ENCODE measurements at places on chromosomes 13 and 19.
A peak's percentile ranks its signal among the peaks of the same experiment; 100 is the strongest.

DNA sequence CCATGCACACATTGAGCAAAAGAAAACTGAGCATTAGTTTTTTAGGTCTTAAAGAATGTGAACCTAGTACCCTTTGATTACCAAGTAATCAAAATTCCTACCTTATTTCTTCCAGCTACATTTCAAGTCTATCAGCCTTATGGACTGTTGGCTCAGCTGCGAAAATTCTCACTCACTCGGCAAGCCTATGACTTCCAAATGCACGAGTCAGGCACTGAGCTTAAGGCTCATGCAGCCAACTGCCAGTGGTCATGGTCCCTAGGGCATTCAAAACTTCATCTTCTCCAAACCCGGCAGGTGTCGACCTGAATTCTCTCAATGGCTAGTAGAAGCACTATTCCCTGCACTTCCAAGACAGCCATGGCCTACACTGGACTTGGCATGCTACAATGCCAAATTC is 41.2 kb downstream of the RUBCNL start:
- no peak for DNase-seq

GRCh38 chr13:19772306-19772705 is 10.4 kb downstream of the PSPC1 start:
- no peak for DNase-seq

GRCh38 chr19:47798904-47799266 is 5.5 kb downstream of the TPRX1 start:
- DNase-seq = no peak

DNA sequence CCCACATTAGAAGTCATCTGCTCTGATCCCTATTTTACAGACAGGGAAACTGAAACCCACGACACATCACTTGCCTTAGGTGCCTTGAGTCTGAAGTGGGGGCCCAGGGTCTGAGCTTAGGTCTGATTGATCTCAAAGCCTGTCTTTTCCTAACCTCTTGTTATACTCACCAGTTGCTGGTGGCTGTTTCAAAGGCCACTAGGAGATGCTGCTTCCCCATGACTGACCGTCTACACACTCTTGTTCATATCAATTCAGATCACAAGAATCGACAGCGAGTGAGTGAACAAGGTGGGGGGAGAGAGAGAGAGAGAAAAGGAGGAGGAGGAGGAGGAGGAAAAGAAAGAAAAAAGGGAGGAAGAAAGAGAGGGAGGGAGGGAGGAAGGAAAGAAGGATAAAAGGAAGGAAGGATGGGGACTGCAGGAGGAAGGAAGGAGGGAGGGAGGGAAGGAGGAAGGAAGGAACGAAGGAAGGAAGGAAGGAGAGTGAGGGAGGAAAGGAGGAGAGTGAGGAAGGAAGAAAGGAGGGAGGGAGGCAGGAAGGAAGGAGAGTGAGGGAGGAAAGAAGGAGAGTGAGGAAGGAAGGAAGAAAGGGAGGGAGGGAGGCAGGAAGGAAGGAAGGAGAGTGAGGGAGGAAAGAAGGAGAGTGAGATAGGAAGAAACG is 3.3 kb downstream of the OR10H1 start:
- DNase-seq = peak; percentile 27

DNA sequence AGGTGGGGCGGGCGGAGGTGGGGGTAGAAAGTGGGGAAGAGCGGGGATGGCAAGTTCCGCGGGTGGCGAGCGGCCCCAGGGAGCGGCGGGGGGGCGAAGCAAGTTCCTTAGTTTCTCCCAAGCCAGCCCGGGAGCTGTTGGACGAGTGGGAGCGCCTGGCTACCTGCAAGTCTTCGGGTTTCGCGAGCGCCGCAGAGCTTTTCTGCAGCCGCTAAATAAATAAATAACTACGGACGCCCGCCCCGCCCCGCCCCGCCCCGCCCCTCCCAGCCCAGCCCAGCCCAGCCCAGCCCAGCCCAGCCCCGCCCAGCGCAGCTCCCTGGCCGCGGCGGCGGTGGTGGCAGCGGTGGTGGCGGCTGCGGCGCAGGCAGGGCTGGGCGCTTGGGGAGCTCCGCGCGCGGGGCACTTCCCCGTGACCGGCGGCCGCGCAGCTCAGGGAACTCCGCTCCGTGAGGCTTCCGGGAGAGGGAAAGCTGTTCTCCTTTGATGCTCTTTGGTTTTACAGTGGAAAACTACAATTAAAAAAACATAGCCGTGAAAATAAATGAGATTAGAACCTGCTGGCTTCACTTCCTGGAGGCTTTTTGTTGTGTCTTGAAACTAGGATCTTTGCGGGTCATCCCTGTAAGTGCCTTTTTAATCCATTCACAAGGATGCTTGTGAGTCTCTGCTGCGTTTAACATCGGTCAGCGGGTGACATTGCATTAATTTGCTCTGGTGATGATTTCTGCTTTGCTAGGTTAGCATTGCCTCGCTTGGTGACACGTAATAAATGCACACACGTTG is at the start of gene UBE2L5:
Gene UBE2L5 (plus strand): TSS at position 440 of the 786 bp plus-strand sequence. CDS start 5,498 bp downstream, outside the sequence.
- DNase-seq = peak; percentile 22

DNA sequence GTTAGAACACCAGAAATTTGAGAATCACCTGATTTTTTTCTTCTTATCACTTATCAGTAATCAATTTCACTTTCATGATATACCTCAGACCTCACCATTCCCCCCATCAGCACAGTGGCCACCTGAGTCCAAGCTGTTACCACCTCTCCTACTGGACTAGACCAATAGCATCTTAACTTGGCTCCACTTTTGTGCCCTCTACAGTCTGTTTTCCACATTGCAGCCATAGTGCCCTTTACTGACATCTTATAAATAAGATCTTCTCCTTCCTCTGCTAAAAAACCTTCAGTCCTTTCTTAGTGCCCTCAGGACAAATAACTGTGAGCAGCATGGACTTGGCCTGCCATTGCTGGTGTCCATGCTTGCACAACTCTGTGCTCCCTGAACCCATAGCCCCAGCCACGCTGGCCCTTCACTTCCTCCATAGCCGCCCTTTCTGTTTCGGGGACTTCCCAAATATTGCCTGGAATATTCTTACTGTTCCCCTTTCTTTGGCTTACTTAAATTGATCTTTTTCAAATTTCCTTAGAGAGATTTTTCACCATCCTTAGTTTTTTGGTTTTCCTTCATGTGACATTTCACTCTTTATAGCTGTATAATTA is 380.8 kb downstream of the LMO7 start:
- no peak for DNase-seq
